ENCODE measurements at places on chromosomes 16 and 17.

- DNase-seq, result no peak
Observed at GRCh38 chr17:36791942-36792475, 145.3 kb upstream of the LHX1 start.

DNA sequence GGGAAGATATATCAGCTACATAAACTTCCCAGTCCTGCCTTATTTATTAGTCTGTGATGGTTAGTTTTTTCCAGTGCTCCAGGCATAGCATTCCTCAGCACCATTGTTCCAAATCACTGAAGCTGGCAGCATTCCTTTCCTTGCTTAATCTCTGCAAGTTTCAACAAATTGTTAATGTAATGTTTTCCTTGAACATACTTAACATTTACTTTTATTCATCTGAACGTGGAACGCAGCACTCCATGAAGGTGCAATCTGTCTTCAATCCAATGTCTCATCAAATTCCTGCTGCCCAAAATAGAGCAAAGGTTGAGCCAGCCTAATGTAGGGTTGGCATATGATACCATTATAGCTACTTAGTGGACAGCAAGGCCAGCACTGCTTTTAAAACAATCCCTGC, 441.1 kb upstream of the RBFOX1 start:
- no peak for DNase-seq

- DNase-seq, result no peak
Observed at GRCh38 chr16:52234626-52235025, 312.3 kb downstream of the TOX3 start.

GRCh38 chr17:15966879-15967248, 21.9 kb downstream of the ADORA2B start:
- DNase-seq, result peak; percentile 81

DNA sequence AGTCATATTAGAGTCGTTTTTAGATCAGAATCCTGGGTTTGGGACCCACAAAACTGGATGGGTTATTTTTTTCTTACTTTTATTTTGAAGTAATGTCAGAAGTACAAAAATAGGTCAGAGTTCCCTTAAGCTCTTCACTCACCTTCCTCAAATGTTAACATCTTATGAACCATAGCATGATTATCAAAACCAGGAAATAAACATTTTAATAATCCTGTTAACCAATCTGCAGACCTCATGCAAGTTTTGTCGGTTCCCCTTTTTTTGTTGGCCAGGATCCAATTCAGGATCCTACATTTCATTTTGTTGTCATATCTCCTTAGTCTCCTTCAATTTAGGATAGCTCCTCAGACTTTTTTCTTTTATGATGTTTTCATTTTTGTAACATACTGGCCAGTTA, 162.0 kb downstream of the CHD9 start:
- DNase-seq, result peak; percentile 85

GRCh38 chr16:9469512-9469911, 378.1 kb downstream of the HAPSTR1 start:
- DNase-seq, result no peak

- no peak for DNase-seq
Observed at GRCh38 chr16:27879601-27880247, 183.8 kb downstream of the GSG1L start.

DNA sequence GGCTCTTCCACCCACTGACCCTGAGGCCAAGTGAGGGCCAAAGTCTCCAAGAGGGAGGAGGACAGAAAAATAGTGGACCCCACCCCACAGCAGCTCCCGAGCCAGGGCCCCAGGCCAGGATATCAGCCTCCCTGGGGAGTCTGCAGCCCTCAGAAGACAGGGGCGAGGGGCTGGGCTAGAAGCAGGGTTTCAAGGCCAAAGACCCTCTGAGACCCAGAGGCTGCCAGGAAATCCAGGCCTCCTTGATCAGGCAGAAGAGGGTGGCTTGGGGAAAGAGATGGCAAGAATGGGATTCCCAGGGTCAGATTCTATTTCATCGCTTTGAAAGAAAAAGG, 156.1 kb downstream of the ZNF423 start:
- DNase-seq, result no peak
